ENCODE measurements at places on chromosomes 6 and 20.

DNA sequence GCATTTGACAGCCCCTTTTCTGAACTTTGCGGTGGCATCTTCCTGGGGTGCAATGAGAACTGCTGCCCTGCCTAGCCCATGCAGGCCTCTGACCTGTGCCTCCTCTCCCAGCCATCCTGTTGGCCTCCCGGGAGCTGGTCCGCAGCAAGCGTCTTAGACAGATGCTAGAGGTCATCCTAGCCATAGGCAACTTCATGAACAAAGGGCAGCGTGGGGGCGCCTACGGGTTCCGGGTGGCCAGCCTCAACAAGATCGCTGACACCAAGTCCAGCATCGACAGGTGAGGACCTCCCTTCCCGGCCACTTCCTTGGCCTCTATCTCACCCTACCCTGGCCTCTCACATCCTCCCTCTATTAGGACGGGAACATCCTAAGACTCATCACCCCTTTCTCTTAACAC is 37.6 kb downstream of the MOCS1 start:
- no peak for DNase-seq

DNA sequence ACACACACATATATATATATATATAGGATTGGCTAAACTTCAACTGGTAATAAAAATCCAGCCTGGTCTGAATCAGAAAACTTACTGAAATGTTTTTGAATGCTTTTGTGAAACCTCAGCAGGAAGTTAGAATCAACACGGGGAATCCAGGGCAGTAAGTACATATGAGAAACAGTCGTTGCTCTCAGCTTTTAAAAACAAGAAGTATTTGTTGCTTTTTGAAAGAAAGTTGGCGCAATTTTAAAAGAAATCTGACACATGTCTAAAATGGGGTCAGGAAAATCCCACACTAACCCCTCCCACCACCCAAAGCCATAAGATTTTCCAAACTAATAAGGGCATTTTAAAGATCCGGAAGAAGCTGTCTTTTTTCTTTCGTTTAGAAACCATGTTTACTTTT is 11.5 kb upstream of the CCDC170 start:
- no peak for DNase-seq

- peak; percentile 75 for DNase-seq
Measured at GRCh38 chr6:137705160-137706082, 161.6 kb upstream of the TNFAIP3 start.

GRCh38 chr6:169990095-169991030 is 238.9 kb downstream of the ERMARD start:
- DNase-seq, result peak; percentile 16

GRCh38 chr6:150320442-150320841 is 48.4 kb upstream of the IYD start:
- DNase-seq, result no peak

- DNase-seq, result no peak
Measured at GRCh38 chr6:79377888-79378348, 143.4 kb upstream of the HMGN3 start.

DNA sequence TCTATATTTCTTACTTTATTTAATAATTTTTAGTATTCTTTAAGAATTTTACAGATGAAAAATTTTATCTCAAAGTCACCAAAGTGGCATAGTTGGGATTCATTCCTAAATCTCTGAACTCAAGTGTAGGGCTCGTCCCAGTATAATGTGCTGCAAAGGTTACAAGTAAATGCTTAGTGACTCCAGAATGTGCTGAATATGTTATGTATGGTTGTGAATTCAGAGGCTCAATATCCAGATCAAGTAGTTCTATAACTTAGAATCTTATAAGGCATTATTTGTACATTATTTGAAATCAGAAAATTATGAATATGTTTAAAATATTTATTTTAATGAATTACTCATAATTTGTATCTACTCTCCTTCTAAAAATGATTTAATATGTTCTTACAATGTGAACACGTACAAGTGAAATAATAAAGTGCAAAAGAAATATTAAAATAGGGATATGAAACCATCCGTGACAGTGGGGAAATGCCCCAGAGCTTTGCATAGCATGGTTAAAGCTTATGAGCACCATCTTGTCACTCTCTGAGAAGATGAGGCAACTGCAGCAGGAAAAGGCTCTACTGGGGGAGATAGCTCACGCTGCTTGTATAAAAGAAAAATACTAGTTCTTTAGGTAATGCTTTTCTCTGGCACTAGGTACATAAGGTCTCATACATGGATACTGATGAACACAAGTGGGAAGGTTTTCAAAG is 259.0 kb downstream of the FOXC1 start:
- DNase-seq, result no peak

DNA sequence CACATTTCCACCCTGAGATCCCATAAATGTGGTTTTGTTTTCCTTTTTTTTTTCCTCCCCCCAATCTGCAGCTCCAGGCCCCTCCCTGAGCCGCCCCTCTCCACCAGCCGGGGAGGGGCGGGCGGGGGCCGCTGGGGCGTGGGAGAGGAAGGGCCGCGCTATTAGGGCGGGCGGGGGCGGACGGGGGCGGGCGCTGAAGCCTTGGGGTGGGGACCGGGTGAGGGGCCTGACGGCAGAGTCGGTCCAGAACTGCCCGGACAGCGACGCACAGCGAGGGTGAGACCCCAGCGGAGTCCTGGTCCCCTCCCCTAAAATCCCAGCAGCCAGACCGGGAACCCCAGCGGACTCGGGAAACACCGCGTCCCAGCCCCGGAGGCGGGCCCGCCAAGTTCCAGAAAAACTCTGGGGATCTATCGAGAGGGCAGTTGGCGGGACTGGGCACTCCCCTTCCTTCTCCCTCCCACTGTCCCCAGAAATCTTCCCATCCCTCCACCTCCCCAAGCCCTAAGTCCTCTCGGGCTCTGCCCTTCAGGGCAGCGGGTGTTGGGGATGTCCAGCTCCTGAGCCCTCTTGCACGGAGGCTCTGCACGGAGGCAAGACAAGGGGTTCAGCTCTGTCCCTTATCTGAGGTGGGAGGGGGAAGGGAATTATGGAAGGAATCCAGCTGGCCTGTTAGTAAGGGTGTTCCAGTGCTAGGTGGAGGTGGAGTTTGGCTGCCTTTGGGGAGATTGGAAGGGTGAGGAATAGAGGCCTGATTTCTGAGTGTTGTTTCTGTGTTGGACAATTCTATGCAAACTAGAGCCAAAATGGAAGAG is at the start of gene PRICKLE4:
Gene PRICKLE4, plus strand, starts transcription at position 232 of the 815 bp plus-strand sequence. CDS start 2,692 bp downstream, outside the sequence.
- DNase-seq, result no peak

GRCh38 chr6:135891710-135892109 is 40.2 kb downstream of the PDE7B start:
- no peak for DNase-seq

- DNase-seq, result no peak
Measured at GRCh38 chr6:9499709-9500108, 915.2 kb downstream of the TFAP2A start.

DNA sequence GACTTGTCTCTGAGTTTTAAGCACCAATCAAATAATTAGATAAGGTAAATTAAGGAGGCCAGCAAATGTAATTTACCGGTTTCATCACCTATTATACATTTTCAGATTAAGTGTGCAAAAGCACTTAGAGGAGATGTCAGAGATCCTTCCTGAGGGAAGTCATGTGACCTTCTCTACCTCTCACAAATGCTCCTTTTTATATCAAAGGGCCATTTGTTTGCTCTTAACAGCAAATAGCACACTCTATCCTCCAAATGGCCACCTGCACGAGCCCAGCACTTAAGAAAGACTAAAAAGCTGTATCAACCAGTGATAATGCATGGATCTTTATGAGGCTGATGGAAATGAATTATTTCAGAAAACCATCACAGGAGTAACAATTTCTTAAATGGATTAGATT is 149.4 kb downstream of the ELOVL4 start:
- DNase-seq, result no peak

GRCh38 chr6:72554761-72555221 is 67.1 kb upstream of the KCNQ5 start:
- no peak for DNase-seq

DNA sequence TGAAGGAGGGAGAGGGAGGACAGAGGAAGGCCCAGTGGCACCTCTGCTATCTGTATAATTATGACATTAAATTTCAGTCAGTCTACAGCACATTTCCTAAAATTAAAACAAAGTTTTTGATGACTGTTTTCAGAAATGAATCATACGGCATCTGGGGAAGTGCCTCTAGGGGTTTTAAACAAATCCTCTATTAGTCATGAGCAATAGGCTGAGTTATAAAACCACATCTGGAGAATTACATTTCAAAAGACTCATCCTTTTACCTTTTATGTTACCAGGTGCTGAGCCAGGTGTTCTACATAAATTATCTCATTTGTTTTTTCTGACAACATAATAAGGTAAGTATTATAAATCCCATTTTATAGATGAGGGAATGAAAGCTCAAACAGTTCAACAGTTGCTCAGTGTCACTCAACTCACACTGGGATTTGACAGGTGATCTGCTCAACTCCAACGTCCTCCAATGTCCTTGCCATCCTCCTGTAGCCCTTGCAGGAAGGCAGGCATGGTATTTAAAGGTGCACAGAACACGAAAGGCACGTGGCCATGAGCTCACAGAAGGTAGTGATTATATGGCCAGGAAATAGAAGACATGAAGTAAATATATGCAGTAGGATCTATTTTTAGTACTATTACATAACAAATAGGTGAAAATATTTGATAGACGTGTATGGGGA is 184.2 kb upstream of the MAN1A1 start:
- DNase-seq, result no peak

DNA sequence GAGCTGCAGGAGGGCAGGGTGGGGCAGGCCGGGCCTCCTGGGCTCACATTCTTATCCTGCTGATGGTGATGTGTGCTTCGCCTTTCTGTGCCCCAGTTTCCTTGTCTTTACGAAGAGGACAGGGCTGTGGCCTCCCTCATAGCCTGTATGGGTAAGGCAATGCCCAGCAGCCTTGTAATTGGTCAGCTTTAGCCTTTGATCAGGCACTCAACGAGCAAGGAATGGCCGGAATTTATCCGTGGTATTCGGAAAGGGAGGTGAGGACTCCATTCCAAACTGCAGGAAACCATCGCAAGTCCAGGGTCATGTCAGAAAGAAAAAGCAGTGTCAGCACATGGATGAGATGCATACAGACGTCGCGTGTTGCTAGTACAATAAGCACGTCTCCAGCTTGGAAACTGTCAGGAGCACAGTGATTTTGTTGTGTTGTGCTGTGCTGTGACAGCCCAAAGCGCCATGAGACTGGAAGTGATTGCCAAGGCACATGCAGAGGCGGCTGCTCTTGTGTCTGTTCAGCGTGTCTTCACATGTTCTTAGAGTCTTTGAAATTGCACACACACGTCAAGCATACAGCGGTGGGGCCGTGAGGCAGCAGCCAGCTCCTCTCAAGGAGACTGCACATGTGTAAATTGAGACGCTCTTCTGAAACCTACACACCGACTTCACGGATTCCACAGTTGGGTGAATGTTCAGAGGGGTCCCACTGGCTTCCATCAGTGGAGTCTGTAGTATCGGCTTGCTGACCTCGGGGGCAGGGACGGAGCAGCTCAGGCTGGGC is 6.2 kb downstream of the SS18L1 start:
- DNase-seq, result no peak

DNA sequence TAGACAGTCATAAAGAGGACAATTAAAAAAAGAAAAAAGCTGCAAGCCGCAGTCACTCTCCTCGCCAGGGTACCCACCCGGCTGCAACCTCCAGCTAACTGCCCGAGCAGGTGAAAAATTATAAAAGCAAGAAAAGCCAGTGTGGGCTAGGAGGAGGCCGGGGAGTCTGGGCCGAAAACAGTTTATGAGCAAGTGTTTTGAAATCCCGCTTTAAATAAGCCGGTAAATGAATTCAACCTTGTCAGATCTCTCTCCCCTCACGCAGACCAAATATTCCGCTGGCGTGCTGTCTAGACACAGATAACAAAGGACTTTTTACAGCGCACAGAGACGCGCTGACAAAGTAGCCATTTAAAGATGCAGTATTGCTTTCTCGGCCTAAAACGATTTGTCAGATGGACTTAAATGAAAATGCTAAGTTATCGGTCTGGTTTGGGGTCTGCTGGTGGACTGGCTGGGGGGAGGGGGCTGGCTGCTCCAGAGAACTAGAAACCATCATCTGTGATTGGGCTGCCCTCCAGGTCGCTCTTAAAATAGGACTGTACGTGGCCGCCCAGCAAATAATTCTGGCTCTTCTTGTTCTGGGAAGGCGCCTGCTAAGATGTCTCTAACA is 24.6 kb downstream of the PMEPA1 start:
- no peak for DNase-seq

GRCh38 chr6:27422651-27423332 is 34.2 kb downstream of the ZNF391 start:
- no peak for DNase-seq

DNA sequence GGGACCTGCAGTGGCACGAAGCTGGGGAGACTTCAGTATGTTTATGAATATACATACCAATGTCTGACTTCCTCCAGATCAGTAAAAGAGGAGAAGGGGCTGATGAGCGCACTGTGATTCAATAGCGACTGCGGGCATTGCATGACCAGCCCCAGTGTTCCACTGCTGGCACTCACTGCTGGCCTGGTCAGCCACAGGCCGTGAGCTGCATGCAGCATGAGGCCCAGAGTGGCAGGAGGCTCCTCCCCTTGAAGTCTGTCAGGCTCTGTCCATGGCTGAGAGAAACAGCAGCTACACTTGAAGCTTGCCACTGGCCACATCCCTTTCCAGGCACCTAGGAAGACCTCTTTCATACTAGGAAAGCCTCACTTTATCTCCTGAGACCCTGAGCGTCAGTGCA is 265.9 kb upstream of the CDYL start:
- no peak for DNase-seq

- no peak for DNase-seq
Measured at GRCh38 chr6:5898563-5898962, 108.2 kb downstream of the NRN1 start.

DNA sequence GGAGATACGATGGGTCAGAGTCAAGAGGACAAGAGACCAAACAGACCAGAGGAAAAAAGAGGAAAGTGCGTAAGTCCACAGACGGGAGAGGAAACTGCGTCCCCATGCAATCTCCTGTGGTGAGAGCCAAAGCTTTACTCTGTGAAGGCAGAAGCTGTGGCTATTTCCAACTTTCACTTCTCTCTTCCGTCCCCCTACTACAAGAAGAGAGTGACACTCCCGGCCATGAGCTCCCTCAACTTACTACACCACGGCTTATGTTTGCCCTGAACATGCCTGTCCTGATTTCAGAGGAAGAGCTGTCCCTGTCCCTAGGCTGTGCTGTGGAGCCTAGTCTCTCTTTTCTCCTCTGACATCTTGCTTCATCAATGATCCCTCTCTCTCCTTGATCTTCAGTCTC is 11.5 kb upstream of the SSR1 start:
- DNase-seq, result no peak

GRCh38 chr6:148874698-148875293 is 128.0 kb downstream of the UST start:
- no peak for DNase-seq

- no peak for DNase-seq
Measured at GRCh38 chr6:166379800-166380199, 2.9 kb downstream of the MPC1 start.

Data from effector memory CD8-positive, alpha-beta T cell (primary cell).